DMS53 (cell line): ENCODE measurements at places on chromosomes 6 and 20.
A peak's percentile ranks its signal among the peaks of the same experiment; 100 is the strongest.

DNA sequence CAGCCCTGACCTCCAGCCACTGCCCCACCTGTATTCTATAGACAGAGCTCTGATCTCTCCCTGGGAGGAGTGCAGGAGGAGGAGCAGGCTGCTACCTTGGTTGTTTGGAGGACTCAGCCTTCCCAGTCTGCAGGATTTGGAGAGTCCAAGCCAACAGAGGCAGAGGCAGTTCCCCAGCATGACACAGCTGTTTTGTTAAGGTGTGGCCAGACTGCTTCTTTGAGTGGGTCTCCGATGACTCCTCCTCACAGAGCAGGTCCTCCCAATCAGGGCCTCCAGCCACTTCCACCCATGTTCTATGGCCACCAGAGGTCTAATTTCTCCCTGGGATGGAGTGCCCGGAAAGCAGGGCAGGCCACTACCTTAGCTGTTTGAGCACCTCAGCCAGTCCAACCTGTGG is 203.5 kb downstream of the HACE1 start:
- peak; percentile 10 for DNase-seq

DNA sequence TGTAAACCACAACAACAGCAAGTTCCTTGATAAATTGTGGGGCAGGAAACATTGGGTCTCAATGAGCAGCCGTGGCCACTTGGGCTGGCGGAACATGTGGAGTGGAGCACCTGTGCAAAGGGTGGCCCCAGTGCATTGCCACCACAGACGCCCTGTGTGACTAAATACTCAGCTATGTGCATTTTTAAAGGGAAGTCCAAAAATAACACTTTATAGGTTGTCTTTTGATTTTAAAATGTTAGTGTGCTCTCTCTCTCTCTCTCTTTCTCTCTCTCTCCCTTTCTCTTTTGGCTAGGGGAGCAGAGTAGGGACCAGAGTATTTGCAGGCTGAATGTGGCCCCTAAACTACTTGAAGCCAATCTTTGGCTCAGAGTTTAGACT is 236.3 kb downstream of the BCAS1 start:
- no peak for DNase-seq

DNA sequence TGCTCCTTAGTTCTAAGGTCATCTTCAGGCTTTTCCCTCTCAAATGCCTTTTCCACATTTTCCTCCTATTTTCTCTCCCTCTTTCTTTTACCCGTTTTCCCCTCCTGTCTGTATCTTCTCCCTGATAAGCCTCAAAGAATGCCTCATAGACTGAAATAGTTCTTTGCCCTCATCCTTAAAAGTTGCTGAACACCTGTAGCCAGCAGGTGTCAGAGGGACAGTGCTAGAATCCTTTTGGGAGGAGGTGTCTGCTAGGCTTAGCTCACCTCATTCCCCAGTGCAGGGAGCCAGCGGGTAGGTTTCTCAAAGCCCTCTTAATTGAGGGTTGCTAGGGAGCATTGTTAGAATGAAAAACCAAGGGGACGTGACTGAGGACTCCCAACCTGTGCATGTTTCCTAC is 204.0 kb downstream of the TSHZ2 start:
- no peak for DNase-seq

DNA sequence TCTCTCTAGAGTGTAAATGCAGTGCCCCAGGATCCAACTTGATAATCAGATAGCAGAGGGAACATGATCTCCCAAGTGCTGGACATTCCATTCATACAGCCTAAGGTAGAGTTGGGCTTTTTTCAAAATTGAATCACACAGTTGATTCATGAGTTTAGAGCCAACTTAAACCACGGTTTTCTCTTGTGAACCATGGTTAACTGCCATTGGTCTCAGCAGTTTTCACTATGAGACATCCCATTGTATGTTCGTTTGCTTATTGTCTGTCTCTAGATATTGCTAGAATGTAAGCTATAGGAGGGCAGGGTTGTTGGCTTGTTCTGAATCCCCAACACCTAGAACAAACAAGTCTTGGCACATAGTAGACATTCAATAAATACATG is 37.2 kb upstream of the TAF8 start:
- no peak for DNase-seq

DNA sequence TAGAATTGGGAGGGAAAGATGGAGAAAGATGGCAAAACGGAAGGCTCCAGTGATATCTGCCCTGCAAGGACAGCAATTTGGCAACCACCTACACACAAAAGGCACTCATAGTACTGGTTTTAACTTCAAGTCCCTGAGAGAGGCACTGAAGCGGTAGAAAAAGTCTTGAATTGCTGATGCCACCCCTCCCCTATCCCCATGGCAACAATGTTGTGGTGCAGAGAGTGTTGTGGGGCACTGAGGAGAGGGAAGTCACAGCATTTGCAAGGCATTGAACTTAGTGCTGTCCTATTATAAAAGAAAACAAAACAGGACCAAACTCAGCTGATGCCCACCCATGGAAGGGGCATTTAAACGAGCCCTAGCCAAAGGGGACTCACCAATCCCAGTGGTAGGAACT is 343.7 kb downstream of the HAO1 start:
- peak; percentile 49 for DNase-seq

DNA sequence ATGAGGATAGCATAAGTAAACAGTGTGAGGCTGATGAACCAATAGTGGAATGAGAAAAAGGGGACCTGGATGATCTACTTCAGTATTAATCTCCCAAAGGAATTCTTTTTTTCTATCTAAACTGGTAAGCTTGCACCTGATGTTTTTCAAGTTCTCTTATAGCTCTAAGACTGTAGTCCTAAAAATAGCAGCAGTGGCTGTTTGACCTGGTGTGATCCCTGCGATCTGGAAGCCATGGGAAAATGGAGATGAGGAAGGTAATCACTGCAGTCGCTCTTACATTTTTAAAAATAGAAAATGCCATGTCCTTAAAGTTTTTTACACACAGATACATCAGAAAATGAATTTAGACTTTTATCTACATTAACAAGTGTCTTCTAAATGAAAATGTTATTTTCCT is 926.4 kb upstream of the SLC35B3 start:
- DNase-seq: no peak

DNA sequence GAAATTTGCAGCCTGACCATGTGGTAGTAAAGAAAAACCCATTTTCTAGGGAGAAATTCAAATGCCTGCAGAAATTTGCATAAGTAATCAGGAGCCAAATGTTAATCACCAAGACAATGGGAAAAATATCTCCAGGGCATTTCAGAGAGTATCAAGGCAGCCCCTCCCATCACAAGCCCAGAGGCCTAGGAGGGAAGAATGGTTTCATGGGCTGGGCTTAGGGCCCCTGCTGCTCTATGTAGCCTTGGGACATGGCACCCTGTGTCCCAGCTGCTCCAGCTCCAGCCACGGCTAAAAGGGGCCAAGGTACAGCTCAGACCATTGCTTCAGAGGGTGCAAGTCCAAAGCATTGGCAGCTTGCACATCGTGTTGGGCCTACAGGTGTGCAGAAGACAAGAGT is 117.2 kb upstream of the RALGAPA2 start:
- no peak for DNase-seq

GRCh38 chr6:125738276-125738675 is 11.2 kb upstream of the HEY2 start:
- peak; percentile 5 for DNase-seq

DNA sequence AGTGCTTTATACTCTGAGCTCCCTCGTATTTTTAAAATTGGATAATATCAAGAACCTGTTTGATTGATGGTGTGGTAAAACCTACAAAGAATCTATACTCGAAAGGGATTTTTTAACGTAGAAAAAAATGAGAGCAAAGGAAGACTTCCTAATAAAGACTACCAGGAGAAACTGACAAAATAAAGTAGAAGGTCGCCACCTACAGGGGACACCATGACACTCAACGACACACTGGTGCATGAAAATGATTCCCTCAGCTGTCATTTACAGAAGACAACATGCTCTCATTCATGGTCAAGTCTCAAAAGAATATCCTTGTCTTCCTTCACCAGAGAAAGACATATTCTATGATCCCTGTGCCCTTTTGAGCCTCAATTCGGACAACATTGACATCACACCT is 10.1 kb upstream of the NHSL1 start:
- peak; percentile 77 for DNase-seq

DNA sequence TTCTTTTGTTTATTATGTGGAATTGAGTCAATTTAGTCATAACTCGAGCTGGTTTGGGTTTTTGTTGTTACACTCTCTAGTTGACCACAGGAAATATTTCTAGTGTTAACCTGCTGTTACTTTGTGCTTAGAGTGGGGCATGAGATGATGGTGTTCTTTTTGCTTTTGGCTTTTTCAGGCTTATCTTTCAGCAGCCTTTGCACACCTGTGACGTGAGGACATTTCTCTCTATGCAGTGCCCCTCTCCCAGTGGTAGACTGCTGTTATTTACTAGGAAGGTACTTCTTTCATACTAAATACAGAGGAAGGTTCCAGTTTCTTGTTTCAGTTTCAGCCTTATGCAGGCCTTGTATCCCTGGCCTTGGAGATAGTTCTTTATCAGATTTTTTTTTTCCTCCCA is 766.8 kb upstream of the MAN1A1 start:
- no peak for DNase-seq

DNA sequence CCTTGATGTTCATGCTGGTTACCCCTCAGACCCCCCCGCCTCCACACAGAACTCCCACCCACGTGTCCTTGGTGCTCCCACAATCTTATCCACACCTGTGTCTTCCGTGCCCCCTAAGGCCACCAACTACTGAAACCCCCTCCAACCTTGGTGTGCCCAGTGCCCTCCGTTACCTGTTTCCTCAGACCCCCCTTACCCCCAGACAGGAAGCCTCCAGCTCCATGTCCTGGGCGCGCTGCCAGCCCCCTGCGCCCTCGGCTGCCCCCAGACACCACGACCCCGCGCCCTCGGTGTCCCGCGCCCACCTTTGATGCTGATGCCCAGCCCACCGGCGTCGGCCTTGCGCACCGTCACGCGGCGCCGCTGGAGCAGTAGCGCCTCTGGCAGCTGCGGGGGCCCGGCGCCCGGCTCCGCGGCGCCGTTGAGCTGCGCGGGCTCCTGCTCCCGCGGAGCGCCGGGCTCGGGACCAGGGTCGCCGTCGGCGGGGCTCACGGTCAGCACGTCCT is 504 bp downstream of the SNTA1 start:
- DNase-seq: peak; percentile 75

- no peak for DNase-seq
Observed at GRCh38 chr20:39142407-39143096, 180.4 kb downstream of the DHX35 start.

DNA sequence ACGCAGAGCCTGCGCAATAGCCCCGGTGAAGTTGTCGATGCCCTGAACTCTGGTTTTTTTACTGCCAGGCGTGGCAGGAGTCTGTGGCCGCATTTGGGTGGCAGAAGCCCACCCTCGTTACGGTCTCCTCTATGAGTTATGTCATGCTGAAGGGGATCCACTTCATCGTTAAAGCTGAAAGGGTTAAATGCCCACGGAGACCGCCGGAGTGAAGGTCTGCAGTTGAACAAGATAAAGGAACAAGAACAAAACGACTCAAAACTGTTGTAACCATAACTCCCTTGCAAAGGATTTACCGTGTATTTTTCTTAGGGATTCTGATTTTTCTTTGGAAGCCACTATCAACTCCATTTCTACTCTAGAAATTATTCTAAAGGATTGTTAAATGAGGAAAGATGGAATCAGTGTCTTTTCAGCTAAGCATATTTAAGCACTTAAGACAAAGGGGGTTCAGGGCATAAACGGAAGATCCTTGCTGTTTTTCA is 501 bp upstream of the ELOVL5 start:
- no peak for DNase-seq

DNA sequence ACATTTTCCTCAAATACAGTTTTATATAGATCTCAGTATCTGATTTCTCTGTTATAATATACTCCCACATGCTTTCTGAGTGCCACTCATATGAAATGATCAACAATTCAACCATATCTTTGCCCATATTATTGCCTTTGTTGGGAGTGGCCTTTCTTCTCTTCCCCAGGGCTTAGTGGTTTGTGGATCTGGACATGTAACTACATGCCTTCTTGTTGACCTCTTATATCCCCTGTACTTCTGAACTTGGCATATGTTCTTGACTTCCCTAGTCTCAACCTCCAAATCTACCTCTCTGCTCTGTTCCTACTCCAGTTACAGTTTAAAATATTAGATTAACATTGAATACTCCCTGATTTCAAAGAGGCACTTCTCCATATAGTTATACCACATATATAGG is 34.3 kb upstream of the PRIM2 start:
- no peak for DNase-seq

DNA sequence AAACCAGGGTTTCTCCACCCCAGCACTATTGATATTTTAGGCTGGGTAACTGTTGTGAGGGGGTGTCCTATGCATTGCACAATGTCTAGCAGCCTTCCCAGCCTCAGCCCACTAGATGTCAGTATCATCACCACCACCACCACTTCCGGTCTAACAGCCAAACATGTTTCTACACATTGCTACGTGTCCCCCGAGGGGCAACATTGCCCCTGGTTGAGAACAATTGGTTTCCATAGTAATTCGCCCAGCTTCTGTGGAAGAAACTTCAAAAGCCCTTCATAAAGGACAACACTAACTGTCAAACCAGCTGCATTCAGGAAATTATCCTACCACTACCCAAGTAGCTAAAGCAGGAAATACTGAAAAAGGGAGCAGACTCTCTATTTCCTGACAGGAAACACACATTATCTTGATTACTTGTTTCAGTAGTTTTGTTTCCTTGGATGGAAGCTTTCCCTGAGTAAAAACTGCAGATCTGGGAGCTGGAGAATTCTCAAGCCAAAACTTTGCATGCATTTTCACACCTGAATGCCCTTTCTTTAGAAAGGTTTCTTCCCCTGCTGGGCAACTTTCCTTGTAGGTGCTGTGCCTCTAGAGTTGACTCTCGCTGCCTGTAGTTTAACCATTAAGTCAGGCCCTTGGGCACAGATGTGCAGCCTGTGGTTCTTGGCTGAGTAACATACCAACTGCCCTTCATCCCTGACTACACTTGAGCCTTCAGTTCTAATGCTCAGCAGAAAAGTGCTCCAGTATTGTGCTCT is 23.6 kb downstream of the PKHD1 start:
- DNase-seq: peak; percentile 79

GRCh38 chr20:32359633-32360332 is 1.7 kb downstream of the ASXL1 start:
- peak; percentile 64 for DNase-seq

DNA sequence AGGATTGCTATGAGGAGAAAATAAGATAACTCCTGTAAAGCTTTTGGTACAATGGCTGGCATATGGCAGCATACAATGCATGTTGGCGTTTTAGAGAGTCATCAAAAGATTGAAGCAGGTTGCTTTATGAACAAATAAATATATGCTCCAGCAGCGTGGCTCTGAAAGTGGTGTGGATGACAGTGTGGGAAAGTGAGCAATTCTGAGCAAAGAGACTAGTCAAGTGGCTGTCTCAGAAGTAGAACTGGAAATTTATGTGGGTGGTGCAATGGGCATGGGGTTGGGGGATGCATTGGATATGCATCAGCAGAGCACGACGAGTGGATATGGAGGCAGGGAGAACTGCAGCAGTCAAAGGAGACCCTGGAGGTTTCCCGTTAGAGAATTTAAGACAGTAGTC is 66.2 kb upstream of the PHACTR2 start:
- no peak for DNase-seq

GRCh38 chr6:36455486-36456027 is 12.8 kb downstream of the KCTD20 start:
- DNase-seq: peak; percentile 9

GRCh38 chr6:41678511-41679084 is 40.3 kb downstream of the MDFI start:
- DNase-seq: no peak

- no peak for DNase-seq
Observed at GRCh38 chr20:56098981-56099500, 93.7 kb upstream of the CBLN4 start.
